ENCODE measurements at places on chromosomes 5 and 9. TPM values are rescaled to one million over a fixed set of nuclear protein-coding genes. Genes with fewer than 3 reads are reported as not detected.

GOLGA1 gene
- 12.8 TPM for total RNA-seq

OGN gene
- 1.3 TPM for total RNA-seq

SDHA gene
- total RNA-seq = 150 TPM

CTNND2 gene
- not detected for total RNA-seq

C9orf43 gene
- 0.50 TPM for total RNA-seq

ZNF366 gene
- not detected for total RNA-seq

FBLL1 gene
- total RNA-seq = 3.9 TPM

TAF11L14 gene
- not detected for total RNA-seq

MAMDC4 gene
- total RNA-seq = 4.6 TPM

PCDHAC2 gene
- 2.6 TPM for total RNA-seq

IL4 gene
- not detected for total RNA-seq

All from fibroblast of lung (primary cell).